Activated CD8-positive, alpha-beta memory T cell treated with anti-CD3 and anti-CD28 coated beads for 4 hours (primary cell): ENCODE measurements at places on chromosomes 4 and X.

DNA sequence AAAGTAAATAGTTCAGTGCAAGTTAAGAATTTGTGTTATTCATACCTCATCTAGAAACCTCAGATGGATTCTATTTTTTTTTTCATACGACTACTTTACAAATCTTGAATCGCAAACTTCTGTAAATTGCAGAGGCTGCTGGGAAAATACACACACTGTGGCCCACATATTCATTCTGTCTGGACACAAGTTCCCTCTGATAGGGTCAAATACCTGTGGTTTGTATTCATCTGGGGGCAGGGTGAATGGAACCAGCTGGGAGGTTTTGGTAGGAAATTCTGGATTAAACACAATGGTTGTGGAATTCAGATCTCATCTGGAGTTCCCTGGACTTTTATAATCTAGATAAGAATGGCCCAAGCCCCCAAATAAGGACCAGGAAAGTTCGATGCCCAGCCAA lies 56.2 kb downstream of the SPATA18 start:
- no peak for DNase-seq

GRCh38 chr4:54607067-54607466 lies 50.7 kb upstream of the KIT start:
- no peak for DNase-seq

DNA sequence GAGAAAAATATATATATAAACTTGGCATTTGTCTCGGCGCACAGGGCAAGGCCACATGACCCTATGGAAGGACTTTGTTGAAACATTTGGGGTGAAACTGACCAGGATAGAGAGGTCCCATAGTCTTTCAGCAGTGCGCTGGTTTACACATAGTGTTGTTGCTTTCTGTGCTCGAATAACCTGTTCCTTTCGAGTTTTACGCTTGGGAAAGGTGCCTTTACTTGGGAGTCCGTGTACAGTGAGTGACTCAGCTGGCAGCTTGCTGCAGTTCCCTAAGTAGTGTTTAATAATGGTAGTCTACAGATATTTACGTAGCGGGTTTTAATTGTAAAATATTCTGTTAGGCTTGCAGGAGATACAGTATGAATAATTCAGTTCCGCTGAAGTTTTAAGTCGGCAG lies 578 bp downstream of the APOOL start:
- DNase-seq, result no peak

- DNase-seq, result no peak
Measured at GRCh38 chr4:110371016-110371770, 104.8 kb upstream of the ENPEP start.

- DNase-seq, result no peak
Measured at GRCh38 chr4:143377611-143378099, 41.0 kb downstream of the GAB1 start.

DNA sequence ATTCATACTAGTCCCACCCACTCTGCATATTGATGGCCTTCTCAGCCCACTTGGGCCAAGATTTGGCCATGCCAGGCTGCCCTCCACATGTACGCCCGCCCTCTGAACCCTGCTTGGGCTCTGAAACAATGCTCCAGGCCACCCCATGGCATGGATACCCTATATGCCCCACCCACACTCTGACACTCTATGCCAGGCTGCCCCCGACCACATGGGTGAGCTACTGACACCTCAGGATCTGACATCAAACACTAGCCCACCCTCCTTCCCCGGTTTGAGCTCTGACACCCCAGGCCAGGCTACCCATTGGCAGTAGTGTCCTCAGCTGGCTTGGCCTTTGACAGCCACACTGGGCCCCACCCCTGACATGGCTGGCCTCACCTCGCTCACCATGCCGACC lies 69.5 kb downstream of the HPRT1 start:
- DNase-seq, result no peak

DNA sequence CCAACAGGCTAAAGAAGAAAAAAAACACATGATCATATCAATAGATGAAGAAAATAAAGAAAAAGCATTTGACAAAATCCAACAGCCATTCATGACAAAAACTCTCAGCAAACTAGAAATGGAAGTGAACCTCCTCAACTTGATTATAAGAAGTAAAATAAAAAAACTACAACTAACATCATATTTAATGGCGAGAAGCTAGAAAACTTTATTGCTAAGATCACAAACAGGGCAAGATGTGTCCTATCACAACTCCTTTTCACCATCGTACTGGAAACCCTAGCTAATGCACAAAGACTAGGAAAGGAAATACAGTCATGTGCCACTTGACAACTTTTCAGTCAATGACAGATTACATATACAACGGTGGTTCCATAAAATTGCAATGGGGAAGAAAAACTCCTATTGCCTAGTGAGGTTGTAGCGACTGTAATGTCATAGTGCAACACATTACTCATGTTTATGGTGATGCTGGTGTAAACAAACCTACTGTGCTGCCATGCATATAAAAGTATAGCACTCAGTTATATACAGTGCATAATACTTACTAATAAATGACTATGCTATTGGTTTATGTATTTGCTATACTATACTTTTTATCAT lies 12.1 kb upstream of the MANBA start:
- DNase-seq, result no peak

DNA sequence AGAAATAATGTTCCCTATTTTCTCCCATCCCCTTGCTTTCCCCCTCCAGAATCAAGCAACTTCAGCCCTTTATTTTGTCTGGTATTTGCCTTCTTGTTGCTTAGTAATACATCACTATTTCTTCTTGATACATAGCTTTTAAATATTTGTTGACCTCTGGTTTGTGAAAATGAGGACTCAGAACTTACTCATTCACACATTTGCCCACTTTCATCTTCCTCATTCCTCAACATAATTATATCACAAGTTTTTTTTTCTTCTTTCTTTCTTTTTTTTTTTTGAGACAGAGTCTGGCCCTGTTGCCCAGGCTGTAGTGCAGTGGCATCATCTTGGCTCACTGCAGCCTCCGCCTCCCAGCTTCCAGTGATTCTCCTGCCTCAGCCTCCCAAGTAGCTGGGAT lies 28.9 kb upstream of the NDUFC1 start:
- no peak for DNase-seq

DNA sequence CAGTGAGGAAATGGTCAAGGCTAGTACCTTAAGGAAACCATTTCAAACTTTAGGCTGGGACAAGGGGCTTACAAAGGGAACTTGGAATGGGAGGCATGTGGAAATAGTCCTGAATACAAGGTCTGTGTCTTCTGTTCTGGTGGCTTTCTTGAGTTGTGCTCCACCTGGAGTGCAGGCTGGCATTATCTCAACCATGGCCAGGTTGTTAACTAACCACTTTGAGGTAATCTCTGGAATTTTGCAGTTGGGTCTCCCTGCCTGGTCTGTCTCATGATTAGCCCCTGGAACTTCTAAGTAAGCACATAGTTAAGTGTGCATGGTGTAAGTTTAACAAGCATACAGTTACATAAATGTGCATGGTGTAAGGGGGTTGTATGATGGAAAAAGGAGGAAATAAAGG lies 77.5 kb downstream of the PCDH18 start:
- no peak for DNase-seq

- no peak for DNase-seq
Measured at GRCh38 chr4:173527103-173527891, 2.7 kb downstream of the HAND2 start.

DNA sequence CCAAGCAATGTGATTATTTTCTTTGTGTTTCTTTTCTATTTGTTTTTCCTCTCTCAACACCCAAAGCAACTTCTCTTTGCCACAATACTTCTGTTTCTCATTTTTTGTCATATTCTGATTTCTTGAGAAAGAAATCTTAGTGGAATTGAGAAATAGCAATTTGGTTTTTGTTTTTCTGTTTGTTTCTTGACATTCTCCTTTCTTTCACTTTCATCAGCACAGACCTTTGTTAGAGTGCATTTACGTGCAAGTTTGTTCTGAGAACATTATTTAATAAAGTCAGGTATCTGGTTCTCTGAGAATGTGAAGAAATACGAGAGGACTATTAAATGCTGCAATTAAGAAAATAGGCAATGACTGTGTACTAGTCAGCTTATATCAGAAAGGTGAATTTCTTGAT lies 608.1 kb upstream of the AADAT start:
- DNase-seq, result no peak

- DNase-seq, result no peak
Measured at GRCh38 chrX:23731951-23732350, 11.1 kb downstream of the ACOT9 start.

DNA sequence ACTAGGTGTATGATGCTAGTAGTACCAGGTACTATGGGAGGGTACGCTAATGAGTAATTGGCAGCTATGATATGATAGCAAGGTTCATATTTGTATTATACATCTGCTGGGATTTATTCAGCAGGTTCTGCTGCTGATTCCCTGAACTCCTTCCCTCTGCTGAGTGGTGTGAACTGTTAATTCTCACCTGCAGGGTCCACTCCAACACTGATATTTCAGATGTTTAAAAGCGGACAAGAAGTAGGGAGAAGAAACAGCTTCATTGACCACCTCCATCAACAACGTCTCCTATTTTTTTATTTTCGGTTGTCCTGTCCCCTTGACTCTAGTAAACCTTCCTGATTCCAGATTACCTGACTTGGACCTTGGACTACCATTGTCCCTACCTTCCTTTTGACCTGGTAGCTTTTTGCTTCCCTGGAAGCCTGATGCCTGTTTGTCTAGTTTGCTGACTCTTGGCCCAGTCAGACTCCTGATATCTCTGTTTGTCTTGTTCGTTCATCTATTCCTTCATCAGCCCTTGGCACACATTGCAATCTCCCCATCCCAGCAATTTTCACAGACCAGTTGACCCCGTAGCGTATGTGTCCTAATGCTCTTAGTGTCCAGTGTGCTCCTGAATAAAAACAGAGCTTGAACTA lies 34.0 kb upstream of the RNF128 start:
- DNase-seq, result no peak

DNA sequence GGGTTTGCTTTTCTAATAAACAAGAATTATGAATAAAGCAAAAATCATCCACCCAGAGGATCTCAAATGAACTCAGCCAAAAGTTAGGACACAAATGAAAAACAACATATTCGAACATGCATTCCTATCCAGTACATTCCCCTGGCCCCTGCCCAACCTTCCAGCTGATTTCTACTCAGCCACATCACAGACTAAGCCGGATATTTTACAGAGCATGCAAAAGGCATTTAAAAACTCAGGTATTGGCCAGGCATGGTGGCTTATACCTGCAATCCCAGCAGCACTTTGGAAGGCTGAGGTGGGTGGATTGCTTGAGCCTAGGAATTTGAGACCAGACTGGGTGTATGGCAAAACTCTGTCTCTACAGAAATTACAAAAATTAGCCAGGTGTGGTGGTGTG lies 54.6 kb downstream of the RELL1 start:
- DNase-seq, result no peak

DNA sequence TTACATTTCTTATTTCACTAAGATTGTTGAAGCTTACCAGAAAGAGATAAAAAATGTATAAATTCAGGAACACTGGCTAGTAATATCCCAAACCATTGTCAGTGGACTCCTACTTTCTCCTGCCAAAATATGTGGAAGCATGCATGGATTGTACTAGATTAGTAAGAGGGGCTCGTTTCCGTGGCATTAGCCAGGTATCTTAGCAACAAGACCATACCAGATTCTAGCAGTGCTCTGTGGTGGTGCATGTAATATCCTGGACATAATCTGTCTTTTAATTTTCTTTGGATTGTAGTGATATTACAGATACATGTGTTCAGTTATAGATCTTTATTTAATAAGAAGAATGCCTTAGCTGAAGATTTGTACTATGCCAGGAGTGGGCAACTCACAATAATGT lies 371.9 kb upstream of the PITX2 start:
- DNase-seq, result no peak

- DNase-seq, result no peak
Measured at GRCh38 chrX:68831405-68832100, 2.7 kb downstream of the EFNB1 start.

DNA sequence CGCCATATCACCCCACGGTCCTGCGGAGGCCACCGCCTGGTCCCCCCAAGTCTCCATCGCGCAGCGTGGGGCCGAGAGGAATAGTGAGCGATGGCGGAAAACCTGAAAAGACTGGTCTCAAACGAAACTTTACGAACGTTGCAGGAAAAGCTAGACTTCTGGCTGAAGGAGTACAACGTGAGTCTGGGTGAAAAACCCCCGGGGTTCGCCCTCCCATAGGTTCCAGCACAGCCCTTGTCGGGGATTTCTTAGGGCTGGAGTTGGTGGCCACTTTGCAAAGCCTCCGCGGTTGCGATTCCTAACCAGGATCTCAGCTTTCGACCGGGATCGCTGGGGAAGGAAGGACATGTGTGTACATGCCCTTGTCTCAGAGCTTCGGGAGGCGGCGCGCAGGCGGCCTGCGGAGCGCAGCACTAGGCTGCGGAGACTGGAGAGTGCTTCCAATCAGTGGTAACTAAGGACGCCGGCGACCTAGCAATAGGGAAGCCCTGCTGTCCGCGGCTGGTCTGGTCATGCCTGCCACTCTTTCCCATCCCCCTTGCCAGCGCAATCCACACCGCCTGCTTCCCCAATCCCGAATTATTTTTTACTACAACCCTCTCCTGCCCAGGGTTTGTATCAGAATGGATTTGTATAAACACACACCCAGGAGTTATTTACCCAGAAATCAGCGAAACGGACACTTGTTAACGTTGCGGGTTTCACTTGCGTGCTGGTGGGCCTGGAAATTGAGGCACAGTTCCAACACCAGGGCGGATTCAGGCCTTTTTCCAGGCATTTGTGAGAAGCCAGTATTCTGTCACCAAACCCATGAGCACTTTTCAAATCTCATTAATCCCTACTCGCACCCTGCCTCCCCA lies 741 bp downstream of the SPATA18 start:
- no peak for DNase-seq

GRCh38 chr4:4614925-4615678 lies 73.3 kb upstream of the STX18 start:
- no peak for DNase-seq

DNA sequence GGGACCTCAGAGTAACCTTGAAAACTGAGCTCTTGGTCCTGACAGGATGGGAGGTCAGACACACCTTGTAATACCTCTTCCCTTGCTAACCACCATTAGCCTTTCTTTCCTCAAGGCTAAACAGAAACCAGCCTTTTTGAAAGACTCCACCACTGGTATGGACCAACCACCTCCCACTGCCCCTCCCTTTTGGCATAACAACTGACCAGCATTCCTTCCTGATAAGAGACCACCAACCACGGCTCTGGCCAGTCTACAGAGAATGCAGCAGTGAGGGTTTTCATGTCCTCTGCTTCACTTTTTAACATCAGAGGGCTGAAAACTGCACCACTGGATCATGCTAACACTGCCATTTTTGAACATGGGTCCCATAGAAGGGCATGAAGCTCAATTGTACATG lies 100.2 kb upstream of the MID1IP1 start:
- no peak for DNase-seq

DNA sequence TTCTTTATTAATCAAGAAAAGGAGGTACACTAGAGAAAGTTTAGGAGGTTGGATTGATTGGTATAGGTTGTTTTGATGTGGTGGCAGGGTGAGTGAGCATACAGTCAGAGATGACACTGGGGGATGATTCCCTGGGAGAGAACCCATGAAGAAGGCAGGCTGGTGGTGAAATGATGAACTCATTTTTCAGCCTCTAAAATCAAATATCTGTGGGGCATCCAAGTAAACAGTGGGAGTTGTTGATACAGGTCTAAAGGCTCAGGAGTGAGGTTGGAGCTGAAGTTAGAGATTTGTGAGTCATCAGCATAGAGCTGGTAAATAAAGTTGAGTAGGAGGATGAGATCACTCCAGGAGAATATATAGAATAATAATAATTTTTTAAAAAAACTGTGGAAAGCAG lies 10.0 kb upstream of the AP1S2 start:
- no peak for DNase-seq

GRCh38 chrX:71885099-71885498 lies 25.5 kb upstream of the NHSL2 start:
- no peak for DNase-seq

- no peak for DNase-seq
Measured at GRCh38 chrX:39398963-39399261, 597.7 kb downstream of the MID1IP1 start.

GRCh38 chrX:10117864-10118377 lies 38.9 kb upstream of the CLCN4 start:
- no peak for DNase-seq
